ENCODE measurements at places on chromosomes 1 and 21. TPM values are rescaled to one million over a fixed set of nuclear protein-coding genes. Genes with fewer than 3 reads are reported as not detected.

The DMBX1 gene
- not detected for total RNA-seq

DNA sequence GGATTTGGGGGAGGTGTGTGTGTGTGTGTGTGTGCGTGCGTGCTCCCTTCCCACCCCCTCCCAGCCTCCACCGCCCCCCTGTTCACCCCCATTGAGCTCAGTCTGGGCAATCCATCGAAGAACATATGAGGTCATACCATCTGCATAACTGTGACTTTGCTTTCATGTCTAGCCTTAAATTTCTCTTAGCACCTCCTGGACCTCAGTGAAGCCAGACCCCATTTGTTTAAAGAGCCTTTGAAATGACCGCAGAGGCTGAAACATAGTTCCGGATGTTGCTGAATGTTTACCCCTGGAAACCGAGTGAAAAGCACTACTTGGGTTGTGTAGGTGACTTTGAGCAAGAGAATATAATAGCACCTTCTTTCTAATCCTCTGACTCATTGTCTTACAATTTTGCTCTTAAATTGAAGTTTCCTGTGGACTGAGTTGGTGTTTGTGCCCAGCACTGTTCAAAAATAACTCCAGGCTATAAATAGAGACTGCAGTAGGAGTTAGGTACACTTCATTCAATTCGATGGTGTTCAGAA, 75.4 kb downstream of the UBE4B start:
- no peaks in the 10 kb centered on the region for H3K4me1 ChIP-seq
- H3K36me3 ChIP-seq, result peaks cover 13% of the 10 kb centered on the region
- DNase-seq, result no peak
- no peaks in the 10 kb centered on the region for H3K27me3 ChIP-seq

The RAB7B gene
- 0.24 TPM for total RNA-seq

The GFI1 gene
- 30.6 TPM for total RNA-seq

The CD5L gene
- total RNA-seq, result not detected

DNA sequence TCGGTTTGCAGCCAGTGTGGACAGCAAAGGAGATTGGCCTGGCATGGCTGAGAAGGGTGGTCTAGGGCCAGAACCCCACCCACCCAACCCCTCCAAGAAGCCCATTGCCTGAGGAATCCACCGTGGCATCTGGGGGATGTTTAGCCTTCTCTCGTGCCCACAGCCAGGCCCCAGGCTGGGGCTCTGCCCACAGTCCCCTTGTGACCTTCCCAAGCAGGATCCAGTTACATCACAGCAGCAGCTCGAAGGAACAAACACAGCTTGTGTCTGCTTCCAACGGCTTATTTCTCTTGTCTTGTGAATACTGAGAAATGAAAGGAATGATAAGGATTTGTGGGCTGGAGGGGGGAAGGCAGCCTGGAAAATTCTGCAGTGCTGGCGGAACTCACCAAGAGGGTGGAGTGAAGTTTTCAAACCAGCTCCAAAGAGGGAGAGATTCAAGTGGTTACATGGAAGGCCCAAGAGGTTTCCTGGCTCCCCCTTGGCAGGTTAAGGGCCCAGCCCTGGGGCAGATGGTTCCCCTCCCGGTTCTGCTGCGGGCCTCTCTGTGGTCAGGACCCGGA, 61.6 kb downstream of the DHRS3 start:
- no peak for DNase-seq
- no peak overlapping the region for H3K27ac ChIP-seq
- H3K4me3 ChIP-seq, result no peak overlapping the region
- no peaks in the 10 kb centered on the region for H3K27me3 ChIP-seq
- H3K36me3 ChIP-seq, result no peaks in the 10 kb centered on the region

DNA sequence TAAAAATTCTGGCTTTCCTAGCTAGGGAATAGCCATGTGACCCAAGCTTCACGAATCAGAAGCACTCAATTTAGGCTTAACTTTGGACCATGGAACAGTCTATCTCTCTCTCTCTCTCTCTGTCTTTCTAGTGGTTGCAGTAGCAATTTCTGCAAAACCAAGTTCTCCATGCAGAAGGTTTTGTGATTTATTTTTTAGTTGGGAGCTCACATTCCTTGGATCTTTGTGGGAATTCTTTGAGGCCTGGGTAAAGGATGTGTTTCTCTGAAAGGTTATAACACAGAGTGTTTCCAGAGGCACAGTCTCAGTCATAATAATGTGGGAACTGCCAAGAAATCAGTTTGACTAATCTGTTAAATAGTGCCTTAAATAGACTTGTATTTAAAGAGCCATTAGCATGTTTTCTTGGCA, 112.3 kb upstream of the COL11A1 start:
- DNase-seq, result no peak
- no peak overlapping the region for H3K4me3 ChIP-seq
- H3K4me1 ChIP-seq, result no peaks in the 10 kb centered on the region
- H3K27me3 ChIP-seq, result no peaks in the 10 kb centered on the region
- H3K27ac ChIP-seq, result no peak overlapping the region
- no peaks in the 10 kb centered on the region for H3K36me3 ChIP-seq

DNA sequence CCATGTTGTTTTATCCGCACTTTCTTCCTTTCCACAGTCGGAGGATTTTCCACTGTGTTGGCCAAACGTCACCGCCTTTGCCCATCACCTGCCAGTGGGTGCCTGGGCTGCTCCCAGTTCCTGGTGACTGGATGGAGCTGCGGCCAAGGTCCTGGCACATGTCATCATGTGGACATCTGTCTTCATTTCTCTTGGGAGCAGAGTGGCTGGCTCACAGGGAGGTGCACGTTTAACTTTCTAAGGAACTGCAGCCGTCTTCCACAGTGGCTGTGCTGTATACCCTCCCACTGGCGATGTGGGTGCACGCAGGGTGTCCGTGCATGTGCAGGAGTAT, 19.5 kb upstream of the RNF223 start:
- DNase-seq, result no peak
- H3K27me3 ChIP-seq, result no peaks in the 10 kb centered on the region
- no peak overlapping the region for H3K4me3 ChIP-seq

DNA sequence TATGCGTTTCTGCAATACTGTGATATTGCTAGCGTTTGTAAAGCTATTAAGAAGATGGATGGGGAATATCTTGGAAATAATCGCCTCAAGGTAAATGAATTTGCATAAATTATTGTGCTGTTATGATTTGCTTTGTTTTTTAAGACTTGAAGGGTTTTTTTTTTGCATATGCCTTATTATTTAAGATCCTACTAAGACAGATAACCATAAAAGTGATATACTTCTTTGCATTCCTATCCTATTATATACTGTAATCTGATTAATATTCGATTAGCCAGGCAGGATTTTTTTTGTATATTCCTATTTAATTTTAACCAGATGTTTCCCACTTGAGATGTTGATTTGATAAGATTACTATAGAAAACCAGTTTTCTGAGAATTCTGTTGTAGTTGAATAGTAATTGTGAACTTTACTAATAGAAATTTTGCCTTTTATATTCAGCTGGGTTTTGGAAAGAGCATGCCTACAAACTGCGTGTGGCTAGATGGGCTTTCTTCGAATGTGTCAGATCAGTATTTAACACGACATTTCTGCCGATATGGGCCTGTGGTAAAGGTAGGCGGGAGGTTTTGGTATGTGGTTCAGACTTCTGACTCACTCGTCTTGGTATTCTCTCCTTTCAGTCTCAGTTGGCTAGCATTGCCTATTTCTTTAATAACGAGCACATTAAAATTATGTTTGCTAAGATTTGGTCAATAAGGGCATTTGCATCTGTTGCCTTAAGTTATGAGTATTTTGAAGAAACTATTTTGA, 56.8 kb downstream of the ZBTB17 start:
- H3K27ac ChIP-seq, result no peak overlapping the region
- peak; percentile 74 for DNase-seq
- H3K36me3 ChIP-seq, result peaks cover 16% of the 10 kb centered on the region
- H3K27me3 ChIP-seq, result no peaks in the 10 kb centered on the region
- H3K4me1 ChIP-seq, result peaks cover 10% of the 10 kb centered on the region
- no peak overlapping the region for H3K4me3 ChIP-seq

The CYB5RL gene
- 13.5 TPM for total RNA-seq

DNA sequence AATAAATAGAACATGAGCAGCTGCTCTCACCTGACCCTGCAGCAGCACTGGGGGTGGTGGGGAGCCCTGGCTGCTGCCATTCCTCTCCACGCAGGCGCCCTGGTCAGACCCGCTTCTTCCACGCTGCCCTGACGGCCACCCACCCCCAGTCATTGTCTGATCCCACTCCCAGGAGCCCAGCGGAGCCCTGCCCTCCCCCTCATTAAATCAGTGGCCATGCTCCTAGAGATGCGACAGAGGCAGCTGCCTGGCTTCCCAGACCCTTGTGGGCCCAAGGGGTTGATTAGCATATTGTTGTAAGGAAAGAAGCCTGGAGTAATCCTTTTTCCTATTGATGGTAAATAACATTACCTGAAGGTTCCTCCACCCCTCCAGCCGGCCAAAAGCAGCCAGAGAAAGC, 301.5 kb downstream of the RRAGC start:
- no peak overlapping the region for H3K4me3 ChIP-seq
- H3K4me1 ChIP-seq, result peaks cover 27% of the 10 kb centered on the region
- no peak overlapping the region for H3K27ac ChIP-seq

The MKNK1 gene
- 35.8 TPM for total RNA-seq

GRCh38 chr1:239091537-239091936, 294.8 kb upstream of the CHRM3 start:
- no peak for DNase-seq
- no peaks in the 10 kb centered on the region for H3K36me3 ChIP-seq
- no peaks in the 10 kb centered on the region for H3K27me3 ChIP-seq
- no peak overlapping the region for H3K27ac ChIP-seq
- no peak overlapping the region for H3K4me3 ChIP-seq

The SIK1 gene
- 343 TPM for total RNA-seq

- H3K4me3 ChIP-seq, result no peak overlapping the region
- H3K27ac ChIP-seq, result no peak overlapping the region
- peaks cover 2% of the 10 kb centered on the region for H3K36me3 ChIP-seq
These were observed 19.4 kb downstream of the NTPCR start for GRCh38 chr1:232969799-232970198.

GRCh38 chr1:238239343-238239742, 348.6 kb upstream of the ZP4 start:
- H3K27me3 ChIP-seq, result no peaks in the 10 kb centered on the region
- H3K4me1 ChIP-seq, result no peaks in the 10 kb centered on the region
- no peak for DNase-seq
- H3K27ac ChIP-seq, result no peak overlapping the region
- H3K4me3 ChIP-seq, result no peak overlapping the region
- H3K36me3 ChIP-seq, result no peaks in the 10 kb centered on the region

The PLA2G2F gene
- total RNA-seq, result not detected

The GJA8 gene
- total RNA-seq, result not detected

DNA sequence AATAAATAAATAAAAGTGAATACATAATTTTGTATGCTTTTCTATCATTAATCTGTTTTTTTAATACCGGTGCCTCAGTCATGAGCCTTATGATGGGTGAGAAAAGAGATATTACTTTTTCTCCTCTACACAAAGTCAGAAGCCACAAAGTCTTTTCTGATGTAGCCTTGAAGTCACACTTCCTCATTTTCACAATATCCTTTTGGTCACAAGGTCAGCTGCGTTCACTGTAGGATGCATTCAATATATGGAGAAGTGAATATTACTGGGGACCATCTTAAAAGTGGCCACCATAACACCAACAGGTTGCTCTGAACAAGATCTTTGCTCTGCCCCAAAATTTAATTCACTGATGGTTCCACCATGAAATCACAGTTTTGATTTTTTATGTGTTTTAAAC, 83.3 kb upstream of the TNR start:
- H3K4me1 ChIP-seq, result no peaks in the 10 kb centered on the region
- DNase-seq, result no peak
- no peaks in the 10 kb centered on the region for H3K27me3 ChIP-seq
- no peak overlapping the region for H3K4me3 ChIP-seq
- H3K27ac ChIP-seq, result no peak overlapping the region

DNA sequence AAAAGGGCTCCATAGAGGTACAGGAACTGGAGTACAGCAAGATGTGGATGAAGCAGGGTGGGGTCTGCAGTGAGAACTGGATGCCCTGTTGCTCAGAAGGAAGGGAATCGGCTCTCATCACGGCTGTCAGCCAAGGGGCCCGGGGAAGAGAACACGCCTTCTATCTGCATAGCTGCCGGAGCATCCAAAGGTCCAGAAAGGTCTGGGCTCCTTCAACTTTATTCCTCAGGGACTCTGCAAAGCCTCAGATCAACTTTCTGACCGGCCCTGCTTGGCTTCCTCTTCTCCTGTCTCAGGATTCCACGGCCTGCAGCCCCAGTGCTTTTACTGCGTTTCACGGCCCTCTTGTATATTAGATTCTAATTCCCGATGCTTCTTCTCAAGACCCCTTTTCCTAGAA, 34.8 kb downstream of the KRTAP19-8 start:
- H3K27me3 ChIP-seq, result no peaks in the 10 kb centered on the region
- no peak overlapping the region for H3K4me3 ChIP-seq
- H3K36me3 ChIP-seq, result no peaks in the 10 kb centered on the region
- no peak for DNase-seq

DNA sequence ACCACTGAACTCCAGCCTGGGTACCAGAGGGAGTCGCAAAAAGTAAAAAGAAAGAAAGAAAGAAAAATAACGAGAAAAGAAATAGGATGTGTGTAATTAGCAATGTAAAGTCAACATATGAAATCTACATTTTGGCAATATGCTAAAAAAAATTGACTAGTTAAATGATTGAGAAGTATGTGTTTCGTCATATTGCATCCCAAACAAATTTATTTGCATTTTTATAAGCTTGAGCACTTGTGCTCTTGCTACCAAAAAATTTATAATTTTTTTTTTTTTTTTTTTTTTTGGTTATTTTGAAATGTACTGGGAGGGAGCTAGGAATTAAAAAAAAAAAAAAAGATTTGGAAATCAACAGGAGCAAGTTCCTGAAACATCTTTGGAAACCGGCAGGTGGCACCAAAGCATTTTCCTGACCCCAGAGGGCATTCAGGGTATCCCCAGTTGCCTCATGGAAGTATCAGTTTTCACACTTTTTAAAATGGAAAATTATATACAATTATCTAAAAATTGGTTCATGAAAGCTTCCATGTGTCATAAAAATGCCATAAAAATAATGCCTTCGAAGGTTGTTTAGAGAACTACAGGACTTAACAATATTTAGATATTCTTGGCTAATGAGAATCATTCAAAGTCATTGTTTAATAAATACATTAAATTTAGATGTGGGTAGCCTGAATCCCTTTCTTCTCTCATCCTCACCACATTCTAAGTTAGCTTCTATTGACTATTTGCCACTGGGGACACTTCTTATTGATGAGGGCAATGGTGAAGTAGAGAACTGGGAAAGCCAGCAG, 4.8 kb upstream of the HEATR1 start:
- no peak overlapping the region for H3K4me3 ChIP-seq
- no peaks in the 10 kb centered on the region for H3K36me3 ChIP-seq
- no peak for DNase-seq

- no peak for DNase-seq
- H3K4me3 ChIP-seq, result no peak overlapping the region
- no peak overlapping the region for H3K27ac ChIP-seq
- H3K27me3 ChIP-seq, result no peaks in the 10 kb centered on the region
These were observed 239.8 kb downstream of the USH2A start for GRCh38 chr1:216183454-216183853.

- peaks cover 4% of the 10 kb centered on the region for H3K4me1 ChIP-seq
- no peaks in the 10 kb centered on the region for H3K27me3 ChIP-seq
- no peak overlapping the region for H3K27ac ChIP-seq
- no peak overlapping the region for H3K4me3 ChIP-seq
- H3K36me3 ChIP-seq, result no peaks in the 10 kb centered on the region
These were observed 3.5 kb downstream of the C1orf159 start for GRCh38 chr1:1112237-1112985.
